Stimulated activated CD4-positive, alpha-beta T cell treated with anti-CD3 and anti-CD28 coated beads, Interleukin-1b, Interleukin-23, amount 100 ng/mL, for 48 hours (primary cell): ENCODE measurements at places on chromosomes 13 and 19.

DNA sequence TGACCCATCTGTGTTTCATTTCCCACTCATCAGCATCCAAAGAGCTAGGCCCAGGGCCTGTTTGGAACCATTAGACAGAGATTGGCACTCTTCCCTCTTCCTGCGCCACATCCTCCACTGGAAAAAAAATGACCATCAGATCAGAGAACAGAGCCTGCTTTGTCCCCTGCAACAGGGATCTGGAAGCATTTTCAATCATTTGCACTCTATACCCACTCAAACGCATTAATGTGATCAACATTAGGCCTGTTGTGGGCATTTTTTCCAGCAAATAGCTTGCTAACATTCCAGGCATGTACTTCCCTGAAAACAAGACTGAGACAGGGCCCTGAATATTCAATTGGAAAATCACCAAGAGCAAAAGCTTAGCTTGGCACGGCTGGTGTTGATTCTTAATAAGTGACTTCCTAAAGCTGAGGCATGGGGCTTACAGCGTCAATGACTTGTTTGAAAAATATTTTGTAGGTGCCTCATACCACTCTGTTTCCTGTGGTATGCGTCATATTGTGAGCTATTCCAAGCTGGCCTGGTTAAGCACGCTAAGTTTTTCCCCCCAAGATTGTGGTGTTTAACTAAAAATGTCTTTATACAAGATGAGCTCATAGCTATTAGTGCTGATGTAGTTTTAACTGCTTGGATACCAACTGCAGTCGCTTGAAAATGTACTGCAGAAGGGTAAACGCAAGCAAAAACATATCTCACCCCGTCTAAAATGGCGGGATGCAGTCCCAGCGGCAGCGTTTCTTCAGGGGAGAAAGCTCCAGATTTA lies 404.4 kb downstream of the SPRY2 start:
- DNase-seq, result no peak

DNA sequence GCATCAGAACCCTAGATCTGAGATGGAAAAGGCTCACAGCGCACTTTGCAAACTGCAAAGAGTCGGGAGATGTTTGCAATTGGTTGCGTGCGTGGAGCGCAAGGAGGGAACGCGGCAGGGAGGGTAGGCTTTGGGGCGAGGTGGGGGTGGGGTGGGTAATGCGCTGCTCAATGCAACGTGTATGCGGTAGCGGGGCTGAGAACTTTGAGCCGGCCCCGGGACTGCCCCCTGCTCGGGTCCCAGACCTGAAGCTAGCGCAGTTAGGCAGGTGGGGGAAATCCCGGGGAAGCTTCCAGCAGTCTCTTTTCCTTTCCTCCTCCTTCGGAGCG lies 971 bp downstream of the FOSB start:
- no peak for DNase-seq

DNA sequence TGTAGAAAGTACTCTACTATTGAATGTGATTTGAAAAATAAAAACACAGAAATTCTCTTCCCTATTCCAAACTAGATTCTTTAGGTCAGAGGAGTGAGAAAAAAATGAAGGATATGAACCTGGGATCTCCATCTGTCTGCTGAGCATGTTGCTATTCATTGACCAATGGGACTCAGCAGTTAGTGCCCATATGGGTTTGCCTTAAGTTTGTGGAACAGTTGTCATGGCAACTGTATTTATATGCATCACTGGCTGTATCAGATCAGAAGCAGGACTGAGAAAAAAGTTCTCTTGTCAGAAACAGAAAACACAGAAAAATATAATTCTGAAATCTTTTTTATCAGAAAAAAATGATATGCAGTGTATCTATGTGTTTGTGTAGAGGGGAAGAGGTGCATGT lies 73.3 kb upstream of the ATXN8OS start:
- DNase-seq, result no peak

DNA sequence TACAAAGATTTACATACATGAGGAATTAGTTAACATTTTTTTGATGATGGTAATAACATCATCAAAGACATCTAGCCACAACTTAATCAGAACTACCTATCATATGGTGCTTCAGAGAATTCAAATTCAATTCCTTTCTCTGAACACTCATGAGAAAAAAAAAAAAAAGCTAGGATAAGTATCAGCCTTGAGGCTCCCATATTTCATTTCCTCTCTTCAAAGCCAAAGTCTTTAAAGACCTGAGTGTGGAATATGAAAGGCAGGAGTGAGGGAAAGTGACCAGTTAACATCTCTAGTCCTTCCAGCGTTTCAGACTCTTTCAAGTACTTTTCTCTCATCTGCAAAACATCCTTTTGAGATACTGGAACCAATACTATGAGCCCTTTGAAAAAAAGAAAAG lies 137.5 kb downstream of the DCLK1 start:
- DNase-seq, result no peak

GRCh38 chr13:27966641-27967202 lies 2.4 kb downstream of the CDX2 start:
- no peak for DNase-seq

GRCh38 chr13:113532156-113532806 lies 41.8 kb upstream of the DCUN1D2 start:
- no peak for DNase-seq

- DNase-seq, result no peak
These were observed 363.1 kb upstream of the DACH1 start for GRCh38 chr13:72230131-72230530.

DNA sequence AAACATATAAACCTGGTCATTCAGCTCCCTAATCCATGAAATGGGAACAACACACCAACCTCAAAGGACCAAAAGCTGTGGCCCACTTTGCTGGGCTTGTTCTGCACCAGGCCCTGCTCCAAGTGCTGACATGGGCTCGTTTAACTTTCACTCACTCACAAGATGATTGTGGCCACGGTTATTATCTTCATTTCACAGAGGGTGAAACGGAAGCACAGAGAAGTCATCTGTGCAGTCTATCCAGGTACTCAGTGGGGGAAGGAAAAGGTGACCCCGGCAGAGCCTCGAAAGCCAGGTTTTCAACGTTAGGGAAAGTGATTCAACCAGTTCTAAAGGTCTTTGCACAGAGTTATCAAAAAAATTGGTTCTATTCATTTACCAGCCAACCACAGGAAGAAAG lies 68.0 kb downstream of the CRYL1 start:
- no peak for DNase-seq
